ENCODE measurements at places on chromosomes 16 and 17. TPM values are rescaled to one million over a fixed set of nuclear protein-coding genes. Genes with fewer than 3 reads are reported as not detected.

The WFIKKN2 gene
- total RNA-seq = under 0.01 TPM

The TMEM114 gene
- total RNA-seq = not detected

The TBCD gene
- total RNA-seq = 22.5 TPM

The CCL4L2 gene
- total RNA-seq = not detected

The SDR42E2 gene
- total RNA-seq = not detected

The MYL4 gene
- not detected for total RNA-seq

The EPN3 gene
- under 0.01 TPM for total RNA-seq

The NOD2 gene
- not detected for total RNA-seq
